Parietal lobe (tissue), 2 donors: ENCODE measurements at places on chromosomes 2 and 18. TPM values are rescaled to one million over a fixed set of nuclear protein-coding genes. Genes with fewer than 3 reads are reported as not detected.

Gene ALPG
- not detected for total RNA-seq

Gene PTPRN
- total RNA-seq = 30.7 TPM

Gene ACADL
- total RNA-seq = 11.0 TPM

Gene DRC1
- 2.2 TPM for total RNA-seq

Gene NEB
- total RNA-seq = 2.5 TPM

Gene SLC16A14
- total RNA-seq = 49.5 TPM

Gene ACKR3
- 12.5 TPM for total RNA-seq

Gene POLE4
- total RNA-seq = 22.8 TPM

Gene SERPINB13
- not detected for total RNA-seq

Gene VWC2L
- total RNA-seq = 7.8 TPM

Gene TRABD2A
- total RNA-seq = 1.6 TPM

Gene SRSF7
- 122 TPM for total RNA-seq

Gene CD28
- total RNA-seq = under 0.01 TPM

Gene CCBE1
- total RNA-seq = 57.6 TPM

Gene C2orf69
- 28.5 TPM for total RNA-seq

Gene CCDC121
- total RNA-seq = 4.1 TPM

Gene SERPINB4
- total RNA-seq = not detected

Gene INHBB
- total RNA-seq = 7.2 TPM

Gene MFSD6
- total RNA-seq = 82.6 TPM

Gene ATOH8
- total RNA-seq = 3.1 TPM

Gene RNU2-63P
- not detected for total RNA-seq

Gene TUBA4B
- not detected for total RNA-seq

Gene ABCA12
- 0.63 TPM for total RNA-seq

Gene KLHL30
- total RNA-seq = not detected

Gene TEX44
- total RNA-seq = not detected

Gene PLEKHM3
- 68.9 TPM for total RNA-seq

Gene GPR155
- total RNA-seq = 11.6 TPM

Gene TEX51
- not detected for total RNA-seq

Gene DOK6
- total RNA-seq = 94.5 TPM

Gene UGT1A3
- total RNA-seq = not detected

Gene PDE1A
- total RNA-seq = 51.0 TPM

Gene CNOT9
- total RNA-seq = 53.8 TPM

Gene SPATA3
- not detected for total RNA-seq

Gene LRRTM1
- total RNA-seq = 13.8 TPM

Gene TXNDC2
- total RNA-seq = not detected

Gene SULT1C4
- 11.9 TPM for total RNA-seq

Gene C2orf80
- total RNA-seq = 21.0 TPM

Gene GALR1
- total RNA-seq = 0.31 TPM

Gene FBXO41
- 28.8 TPM for total RNA-seq

Gene TOGARAM2
- under 0.01 TPM for total RNA-seq

Gene ANKRD30B
- total RNA-seq = 2.2 TPM

Gene MEP1B
- not detected for total RNA-seq

Gene SLC39A10
- 140 TPM for total RNA-seq

Gene TAF4B
- 3.4 TPM for total RNA-seq

Gene PSMA8
- not detected for total RNA-seq

Gene DCC
- 24.1 TPM for total RNA-seq

Gene CPO
- total RNA-seq = not detected

Gene CYP27A1
- 3.4 TPM for total RNA-seq

Gene IL36B
- total RNA-seq = not detected

Gene MTA3
- total RNA-seq = 54.1 TPM

Gene SPP2
- total RNA-seq = not detected

Gene BOLL
- not detected for total RNA-seq

Gene HSPE1
- 53.5 TPM for total RNA-seq

Gene GULP1
- 54.1 TPM for total RNA-seq
